Urinary bladder (tissue), 4 donors: ENCODE measurements at places on chromosomes 1 and 21. TPM values are rescaled to one million over a fixed set of nuclear protein-coding genes. Genes with fewer than 3 reads are reported as not detected.

DNA sequence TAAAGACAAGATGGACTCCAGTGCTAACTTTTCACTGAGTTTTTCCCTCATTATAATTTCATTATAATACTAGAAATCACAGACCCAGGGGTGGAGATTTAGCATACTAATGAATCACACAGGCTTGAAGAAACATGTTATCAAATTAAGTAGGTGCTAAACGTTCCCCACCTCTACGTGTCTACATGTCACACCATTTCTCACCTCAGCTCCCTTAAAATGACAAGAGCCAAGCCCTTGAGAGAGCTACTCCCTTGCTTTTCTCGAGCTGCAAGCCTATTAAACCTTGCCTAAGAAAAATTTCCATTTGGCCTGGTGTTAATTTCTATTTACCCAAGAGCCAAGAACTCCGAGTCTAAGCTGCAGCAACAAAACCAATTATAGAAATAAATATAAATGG, 396.3 kb upstream of the NEGR1 start:
- no peak for DNase-seq

Gene ASCL5
- total RNA-seq = not detected

DNA sequence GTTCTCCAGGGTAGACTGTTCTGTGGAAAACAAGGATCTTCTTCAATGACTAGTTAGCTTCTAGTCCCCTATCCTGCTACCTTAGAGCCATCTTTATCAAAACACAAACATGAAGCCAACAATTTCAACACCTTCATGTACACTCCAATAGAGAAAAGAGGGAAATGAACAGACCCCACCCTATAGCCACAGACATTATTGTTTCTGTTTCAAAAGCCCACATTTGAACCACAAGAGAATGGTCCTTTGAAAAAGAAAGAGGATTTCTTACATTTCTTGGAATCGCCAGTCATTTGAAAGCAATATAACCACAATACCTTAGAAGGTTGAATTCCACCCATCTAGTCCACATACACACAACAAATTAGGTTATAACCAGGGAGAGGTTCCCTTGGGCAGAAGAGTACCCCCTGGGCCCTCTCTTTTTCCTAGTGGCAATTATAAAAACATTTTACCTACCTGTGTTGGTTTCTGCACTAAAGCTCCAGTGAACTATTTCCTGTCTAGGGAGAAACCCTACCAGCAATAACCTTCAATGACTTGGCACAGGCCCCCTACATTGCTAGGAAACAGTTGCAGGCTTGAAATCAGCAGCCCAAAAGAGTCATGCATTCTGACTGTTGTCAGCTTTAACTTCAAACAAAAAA, 2.7 kb upstream of the LPGAT1 start:
- no peak for DNase-seq

DNA sequence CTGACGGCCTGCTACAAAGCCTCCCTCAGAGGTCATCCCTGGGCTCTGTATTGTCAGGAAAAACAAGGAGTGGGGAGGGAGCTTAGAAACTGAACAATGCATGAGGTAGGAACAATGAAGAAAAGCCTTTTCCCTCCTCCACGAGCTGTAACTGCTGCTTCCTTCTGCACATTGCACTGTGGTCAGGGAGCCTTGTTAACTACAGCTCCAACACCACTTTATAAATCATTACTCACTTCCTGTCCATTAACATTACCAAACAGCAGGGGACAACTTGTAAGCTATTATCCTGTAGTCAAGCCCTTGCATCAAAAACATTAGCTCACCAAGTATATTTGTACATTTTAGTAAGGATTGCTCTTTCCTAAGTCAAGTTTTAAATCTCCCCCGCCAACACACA, 336.0 kb upstream of the NR5A2 start:
- no peak for DNase-seq

- no peak for DNase-seq
These were observed 69.8 kb downstream of the CDC14A start for GRCh38 chr1:100422065-100422464.

- no peak for DNase-seq
These were observed 90.7 kb downstream of the ZNF281 start for GRCh38 chr1:200319148-200319547.

Gene TTC39A
- total RNA-seq = 4.1 TPM

Gene SH2D2A
- total RNA-seq = not detected

DNA sequence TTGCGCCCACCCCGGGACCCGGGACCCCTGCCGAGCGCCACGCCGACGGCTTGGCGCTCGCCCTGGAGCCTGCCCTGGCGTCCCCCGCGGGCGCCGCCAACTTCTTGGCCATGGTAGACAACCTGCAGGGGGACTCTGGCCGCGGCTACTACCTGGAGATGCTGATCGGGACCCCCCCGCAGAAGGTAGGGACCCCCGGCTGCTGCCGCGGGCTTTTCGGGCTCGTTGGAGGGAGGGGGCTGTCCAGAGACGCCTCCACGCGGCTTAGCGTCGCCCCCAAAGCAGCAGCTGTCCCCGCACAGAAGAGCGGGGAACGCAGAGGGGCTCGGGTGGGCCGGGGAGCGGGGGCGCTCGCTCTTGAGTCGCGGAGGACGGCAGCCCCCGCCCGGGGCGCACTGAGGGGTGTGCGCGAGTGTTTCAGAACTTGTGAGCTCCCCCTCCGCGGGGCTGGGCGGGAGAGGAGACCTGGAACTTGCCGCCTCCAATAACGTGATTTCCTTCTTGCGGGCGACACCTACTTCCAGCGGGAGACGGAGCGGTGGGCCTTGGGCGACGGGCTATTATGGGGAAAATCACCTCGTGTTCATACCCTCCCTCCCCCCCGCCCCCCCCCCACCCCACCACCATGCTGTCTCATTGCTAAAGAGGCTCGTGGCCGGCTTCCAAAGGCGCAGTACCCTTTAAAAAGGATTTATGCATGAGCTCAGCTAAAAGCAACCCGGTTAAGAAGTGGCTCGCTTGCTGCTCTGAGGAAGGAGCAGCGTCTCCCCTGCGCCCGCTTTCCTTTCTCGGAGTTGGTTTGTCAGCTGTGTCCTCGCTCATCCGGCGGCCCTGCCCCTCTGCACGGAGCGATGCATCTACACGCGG, 664 bp downstream of the BACE2 start:
- DNase-seq = no peak

GRCh38 chr1:101379950-101380349, 143.1 kb downstream of the S1PR1 start:
- no peak for DNase-seq

DNA sequence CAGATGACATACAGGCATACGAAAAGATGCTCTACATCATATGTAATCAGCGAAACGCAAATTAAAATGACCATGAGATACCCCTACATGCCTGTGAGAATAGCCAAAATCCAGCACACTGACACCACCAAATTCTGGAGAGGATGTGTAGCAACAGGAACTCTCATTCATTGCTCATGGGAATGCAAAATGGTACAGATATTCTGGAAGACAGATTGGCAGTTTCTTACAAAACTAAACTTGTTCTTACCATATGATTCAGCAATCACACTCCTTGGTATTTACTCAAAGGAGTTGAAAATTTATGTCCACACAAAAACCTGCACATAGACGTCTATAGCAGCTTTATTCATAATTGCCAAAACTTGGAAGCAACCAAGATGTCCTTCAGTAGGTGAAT, 52.6 kb downstream of the TM2D1 start:
- DNase-seq = no peak

Gene MXRA8
- total RNA-seq = 62.7 TPM

GRCh38 chr1:69569175-69569541, 1.4 kb downstream of the LRRC7 start:
- DNase-seq = no peak

Gene FCGR1A
- 10.4 TPM for total RNA-seq

Gene MUL1
- total RNA-seq = 13.9 TPM

GRCh38 chr1:74712881-74713280, 20.0 kb downstream of the CRYZ start:
- DNase-seq = no peak

GRCh38 chr1:150545486-150546032, 3.6 kb upstream of the ADAMTSL4 start:
- DNase-seq = no peak

DNA sequence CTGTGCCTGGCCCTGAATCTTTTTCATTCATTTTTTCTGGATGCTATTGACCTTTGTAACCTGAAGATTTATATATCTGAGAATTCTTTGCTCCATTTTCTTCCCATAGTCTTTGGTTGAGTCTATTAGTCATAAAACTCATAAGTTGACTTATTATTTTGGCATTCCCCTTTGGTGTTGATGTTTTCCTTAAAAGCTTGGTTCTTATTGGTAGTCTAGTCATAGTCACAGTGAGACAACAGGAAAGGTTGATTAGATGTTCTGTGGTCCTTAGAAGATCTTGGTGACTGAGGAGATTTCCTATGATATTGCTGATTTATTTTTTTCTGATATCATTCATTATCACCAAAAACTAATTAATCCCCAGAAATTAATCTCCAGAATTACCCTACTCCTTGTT, 86.2 kb downstream of the PTPRC start:
- DNase-seq = no peak

GRCh38 chr1:56168176-56168575, 411.2 kb downstream of the PLPP3 start:
- no peak for DNase-seq

Gene LCE2C
- not detected for total RNA-seq

- DNase-seq = no peak
These were observed 16.2 kb upstream of the PDXK start for GRCh38 chr21:43702785-43703034.

Gene PLEKHN1
- total RNA-seq = 1.1 TPM

Gene COL9A2
- 8.7 TPM for total RNA-seq

DNA sequence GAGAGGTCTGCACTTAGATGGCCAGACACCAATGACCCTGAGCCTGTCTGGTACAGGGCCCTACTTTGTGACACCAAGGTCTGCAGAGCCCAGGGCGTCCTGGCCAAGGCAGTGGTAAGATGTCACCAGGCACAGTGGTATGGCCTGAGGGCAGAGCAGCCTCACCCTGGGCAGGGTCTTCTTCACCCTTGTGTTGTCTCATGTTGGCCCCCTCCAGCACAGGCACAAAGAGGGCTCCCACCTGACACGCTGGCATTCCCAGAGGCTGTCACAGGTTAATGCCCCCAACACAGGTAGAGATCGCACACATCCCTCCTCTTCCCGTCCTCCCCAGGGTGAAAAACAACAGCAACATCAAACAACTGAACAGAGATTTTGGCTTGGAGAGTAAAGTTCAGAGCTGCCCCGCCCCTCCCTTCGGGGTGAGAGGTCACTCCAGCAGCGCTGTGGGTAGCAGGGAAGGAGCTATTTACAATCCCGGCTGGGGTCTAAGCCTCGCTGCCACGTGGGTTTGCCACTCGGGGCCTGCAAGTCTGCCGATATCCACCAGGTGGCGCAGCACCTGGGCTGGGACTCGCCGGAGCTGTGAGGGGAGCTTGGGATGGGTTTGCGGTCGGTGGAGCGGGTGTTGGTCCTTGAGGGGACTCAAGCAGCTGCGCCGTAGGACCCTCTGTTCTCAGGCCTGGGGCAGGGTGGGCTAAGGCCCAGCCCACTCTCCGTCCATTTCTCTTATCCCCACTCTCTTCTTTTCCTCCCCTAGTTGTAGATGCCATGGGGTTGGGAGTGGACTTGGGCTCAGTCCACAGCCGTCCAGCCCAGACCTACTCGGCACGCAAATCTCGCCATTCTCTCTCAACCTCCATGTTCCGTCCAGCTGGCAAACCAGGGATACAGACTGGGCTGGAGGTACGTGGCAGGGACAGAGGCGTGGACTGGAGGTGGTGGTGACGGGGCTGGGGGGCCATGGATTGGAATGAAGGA, 12.7 kb downstream of the EFNA3 start:
- no peak for DNase-seq

Gene PCSK9
- total RNA-seq = 2.9 TPM

DNA sequence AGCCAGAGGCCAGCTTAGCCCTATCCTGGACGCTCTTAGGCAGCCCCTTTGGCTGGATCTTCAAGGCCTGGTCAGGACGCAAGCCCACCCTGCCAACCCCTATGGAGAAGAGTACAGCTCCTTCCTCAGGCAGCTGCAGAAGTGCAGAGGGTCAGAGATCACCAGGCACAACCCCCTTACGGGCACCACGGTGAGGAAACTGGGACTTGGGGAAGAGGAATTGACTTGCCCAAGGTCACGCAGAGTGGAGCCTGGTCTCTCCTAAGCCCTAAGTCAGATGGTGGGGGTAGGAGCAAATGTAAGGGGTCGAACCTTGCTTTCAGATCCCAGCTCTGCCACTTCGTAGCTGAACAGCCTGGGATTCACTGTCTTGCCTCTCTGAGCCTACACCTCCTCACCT, 3.7 kb downstream of the E2F2 start:
- DNase-seq = no peak

Gene SLC25A33
- 3.7 TPM for total RNA-seq

DNA sequence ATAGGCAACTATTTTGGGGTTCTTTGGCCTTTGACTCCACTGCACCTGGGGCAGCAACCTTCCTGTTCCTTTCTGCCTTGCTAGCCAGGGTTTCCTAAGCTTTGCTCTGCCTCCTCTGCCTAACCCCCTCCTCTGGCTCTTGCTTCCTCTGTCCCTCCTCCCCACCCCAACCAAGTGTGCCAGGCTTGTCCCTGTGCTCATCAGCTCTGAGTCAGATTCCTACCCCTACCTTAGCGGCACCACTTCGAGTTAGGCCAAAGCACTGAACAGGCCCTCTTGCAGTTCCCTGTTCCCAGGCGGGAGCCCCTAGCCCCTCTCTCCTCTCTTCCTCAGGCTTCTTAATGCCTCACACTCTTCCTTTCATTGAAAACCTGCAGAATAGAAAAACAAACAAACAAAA, 74.8 kb upstream of the HAO2 start:
- DNase-seq = no peak

GRCh38 chr1:99956755-99957154, 13.0 kb upstream of the SLC35A3 start:
- DNase-seq = no peak

GRCh38 chr1:176056312-176056711, 150.8 kb downstream of the COP1 start:
- DNase-seq = no peak

Gene AQP10
- not detected for total RNA-seq

Gene PRKAA2
- 19.5 TPM for total RNA-seq

DNA sequence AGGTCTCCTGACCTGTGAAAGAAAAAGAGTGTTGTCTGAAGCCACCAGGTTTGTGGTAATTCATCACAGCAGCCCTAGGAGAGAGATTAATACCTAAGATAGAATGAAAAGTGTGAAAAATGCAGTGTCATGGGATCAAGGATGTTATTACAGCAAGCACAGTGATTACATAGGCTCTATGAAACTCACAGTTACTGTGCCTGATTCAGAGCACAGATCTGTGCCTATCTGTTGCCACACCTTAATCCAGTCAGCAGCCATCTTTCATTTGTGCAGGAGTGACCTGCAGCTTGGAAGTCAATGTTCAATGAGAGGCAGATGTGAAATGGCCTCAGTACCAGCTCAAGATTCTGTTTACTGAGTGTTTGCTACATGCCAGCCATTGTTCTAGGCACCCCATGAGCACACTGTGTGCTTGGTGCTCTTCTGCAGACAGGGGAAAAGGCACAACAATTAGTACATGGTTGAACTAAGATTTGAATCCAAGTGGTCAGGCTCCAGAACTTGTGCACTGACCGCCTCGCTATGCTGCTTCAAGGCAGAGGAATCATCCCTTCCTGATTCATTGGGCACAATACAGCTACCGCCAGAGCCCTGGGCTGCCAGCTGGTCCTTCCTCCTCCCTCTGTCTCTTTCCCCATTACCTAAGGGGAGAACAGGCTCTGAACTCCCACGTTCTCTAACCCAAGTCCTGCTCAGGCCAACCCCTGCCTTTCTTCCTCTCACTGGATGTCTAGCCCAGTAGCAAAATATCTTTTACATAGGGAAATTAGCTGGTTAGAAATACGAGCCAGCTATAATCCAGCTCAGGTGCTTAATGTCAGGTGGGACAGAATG, 56.3 kb upstream of the NEK2 start:
- DNase-seq = no peak

Gene HTR6
- total RNA-seq = not detected

Gene RGS13
- total RNA-seq = 3.4 TPM
